ENCODE measurements at places on chromosomes 1 and 21. TPM values are rescaled to one million over a fixed set of nuclear protein-coding genes. Genes with fewer than 3 reads are reported as not detected.

- no peak for DNase-seq
Observed at GRCh38 chr1:55816456-55817426, 601.6 kb upstream of the USP24 start.

- DNase-seq = no peak
Observed at GRCh38 chr21:46078978-46079351, 18.9 kb upstream of the COL6A2 start.

DNA sequence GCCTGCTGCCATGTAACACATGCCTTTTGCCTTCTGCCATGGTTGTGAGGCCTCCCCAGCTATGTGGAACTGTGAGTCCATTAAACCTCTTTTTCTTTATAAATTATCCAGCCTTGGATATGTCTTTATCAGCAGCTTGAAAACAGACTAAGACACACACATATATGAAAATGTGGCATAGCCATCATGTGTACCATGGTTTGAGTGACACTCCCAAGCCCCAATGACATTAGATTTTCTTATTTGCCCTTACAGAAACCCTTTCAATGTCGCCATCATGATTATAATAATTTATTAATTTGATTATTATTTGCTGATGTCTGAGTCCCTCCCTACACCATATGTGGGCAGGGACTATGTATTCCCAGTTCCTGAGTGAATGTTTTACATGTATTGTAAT is 63.5 kb upstream of the FGGY start:
- DNase-seq = no peak

- no peak for DNase-seq
Observed at GRCh38 chr21:18951271-18952038, 547.9 kb upstream of the TMPRSS15 start.

DNA sequence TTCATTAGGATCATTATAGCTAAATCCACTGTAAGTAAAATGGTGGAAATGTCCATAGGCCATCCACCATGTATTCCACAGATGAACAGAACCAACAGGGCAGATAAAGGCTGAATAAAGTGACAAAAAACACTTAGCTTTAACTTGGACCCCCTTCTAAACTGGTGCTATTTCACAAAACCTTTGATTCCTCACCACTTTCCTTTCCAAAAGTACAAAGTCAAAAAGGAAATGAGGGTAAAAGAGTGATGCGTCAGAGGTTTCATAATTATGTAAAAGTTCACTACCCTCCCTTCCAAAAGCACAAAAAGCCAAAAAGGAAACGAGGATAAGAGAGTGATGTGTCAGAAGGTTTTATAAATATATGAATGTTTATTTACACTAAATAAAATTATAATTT is 172.2 kb downstream of the TBX15 start:
- no peak for DNase-seq

DNA sequence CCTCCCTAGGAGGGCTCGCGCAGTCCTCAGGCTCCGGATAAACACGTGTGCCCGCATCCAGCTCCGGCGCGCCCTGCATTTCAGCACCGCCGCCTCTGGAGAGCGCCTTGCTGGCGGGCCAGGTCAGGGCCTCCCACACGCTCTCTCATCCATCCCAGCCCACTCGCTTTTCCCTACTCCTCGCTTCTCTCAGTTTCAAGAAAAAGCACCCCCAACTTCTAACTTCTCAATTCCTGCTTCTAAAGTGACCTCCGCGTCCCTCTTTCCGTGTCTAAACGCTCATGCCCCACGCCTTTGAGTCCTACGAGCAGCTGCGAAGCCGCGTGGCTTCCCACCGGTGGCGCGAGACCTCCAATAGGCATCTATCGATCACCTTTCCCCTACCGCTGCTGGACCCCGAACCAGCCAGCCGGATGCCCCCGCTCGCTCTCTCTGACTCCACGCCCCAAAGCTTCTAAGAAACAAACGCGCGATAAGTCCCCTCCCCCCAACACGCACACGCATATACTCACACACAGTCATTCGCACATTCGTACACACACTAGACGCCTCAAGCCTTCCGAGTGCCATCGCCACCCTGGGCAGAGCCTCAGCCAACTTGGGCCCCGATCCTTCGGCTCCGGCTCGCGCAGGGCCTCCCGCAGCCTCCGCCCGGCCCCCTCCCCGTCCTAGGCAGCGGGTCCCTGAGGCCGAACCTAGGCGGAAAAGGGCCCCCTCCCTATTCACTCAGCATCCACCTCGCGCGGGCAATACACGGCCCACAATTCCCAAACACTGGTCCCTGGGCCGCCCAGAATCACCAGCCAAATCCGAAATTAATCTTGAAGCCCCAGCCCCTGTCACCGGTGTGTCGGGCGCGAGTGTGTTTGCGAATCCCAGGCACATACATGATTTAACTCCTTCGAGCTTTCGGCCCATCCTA is 1.1 kb downstream of the NMNAT2 start:
- DNase-seq = peak; percentile 77

GRCh38 chr1:179079113-179079761 is 2.6 kb upstream of the TOR3A start:
- peak; percentile 42 for DNase-seq

DNA sequence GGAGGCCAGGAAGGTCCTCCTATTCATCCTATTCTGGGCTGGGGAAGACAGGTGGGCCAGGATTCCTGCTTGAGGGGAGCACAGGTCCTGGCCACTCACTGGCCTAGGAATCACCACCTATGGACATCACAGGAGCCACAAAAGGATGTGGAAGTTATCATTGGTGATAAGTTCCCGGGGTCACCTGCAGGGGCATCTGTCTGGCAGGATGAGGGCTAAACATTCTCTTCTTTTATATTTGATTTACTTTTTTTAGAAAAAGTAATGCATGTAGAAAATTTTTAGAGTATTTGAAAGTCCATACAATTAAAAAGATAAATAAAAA is 33.2 kb upstream of the KIAA0040 start:
- no peak for DNase-seq

DNA sequence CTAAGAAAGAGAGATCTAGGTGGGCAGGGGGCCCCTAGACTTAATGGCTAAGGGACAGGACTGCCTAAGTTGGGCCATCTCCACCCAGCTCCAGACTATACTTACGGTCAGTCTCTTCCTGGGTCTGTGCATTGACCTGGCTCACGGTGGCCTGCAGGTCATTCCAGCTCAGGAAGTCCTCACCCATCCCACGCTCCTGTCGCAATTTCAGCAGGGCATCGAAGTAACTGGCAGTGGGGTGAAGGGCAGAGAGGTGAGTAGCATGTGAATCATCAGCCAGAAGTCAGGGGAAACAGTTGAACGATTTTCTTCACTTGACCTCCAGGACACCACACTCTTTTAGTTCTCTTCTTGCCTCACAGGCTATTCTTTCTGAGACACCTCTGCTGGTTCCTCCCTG is 20.5 kb downstream of the IQGAP3 start:
- DNase-seq = no peak

The NAXE gene
- 74.2 TPM for total RNA-seq

The FCRL1 gene
- total RNA-seq = not detected

- DNase-seq = no peak
Observed at GRCh38 chr1:17177651-17178050, 27.3 kb upstream of the PADI1 start.

DNA sequence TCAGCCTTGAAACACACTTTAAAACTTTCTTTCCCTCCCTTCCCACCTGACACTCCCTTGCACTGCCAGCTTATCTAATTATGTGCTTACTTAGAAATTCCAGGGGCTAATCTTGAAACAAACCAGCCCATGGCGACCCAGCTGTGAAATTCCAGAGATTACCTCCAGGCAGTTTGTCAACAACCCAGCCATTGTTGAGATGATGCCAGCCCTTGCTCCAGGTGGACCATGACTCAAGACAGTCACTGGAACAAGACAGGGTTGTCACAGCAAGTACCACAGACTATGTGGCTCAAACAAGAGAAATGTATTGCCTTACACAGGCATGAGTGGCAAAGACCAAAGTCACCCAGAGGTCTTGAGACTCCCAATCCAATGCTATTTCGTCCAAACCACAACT is 7.9 kb downstream of the FYB2 start:
- DNase-seq = no peak
